Endothelial cell of coronary artery (primary cell): ENCODE measurements at places on chromosomes 16 and 17. TPM values are rescaled to one million over a fixed set of nuclear protein-coding genes. Genes with fewer than 3 reads are reported as not detected.

The ULK2 gene
- total RNA-seq = 17.0 and 22.8 TPM in 2 replicates

The IKZF3 gene
- not detected in 2 replicates for total RNA-seq

The KIF1C gene
- total RNA-seq = 132 and 141 TPM in 2 replicates

The HNF1B gene
- not detected in 2 replicates for total RNA-seq

The TPSD1 gene
- not detected in 2 replicates for total RNA-seq

The GPR179 gene
- total RNA-seq = not detected in 2 replicates

The SPNS3 gene
- 0.09 TPM in 2 replicates for total RNA-seq

The CDH1 gene
- total RNA-seq = not detected in 2 replicates

The NTN1 gene
- 0.09 TPM in 2 replicates for total RNA-seq

The DHX40 gene
- total RNA-seq = 53.2 and 54.0 TPM in 2 replicates

The ARL5C gene
- not detected in 2 replicates for total RNA-seq

The PYY gene
- not detected in 2 replicates for total RNA-seq

The UNK gene
- 9.3 and 14.5 TPM in 2 replicates for total RNA-seq

The ZNF594 gene
- 3.2 and 4.9 TPM in 2 replicates for total RNA-seq

The PRAC2 gene
- total RNA-seq = not detected in 2 replicates

The MSLN gene
- total RNA-seq = not detected in 2 replicates

The KRTAP2-4 gene
- not detected in 2 replicates for total RNA-seq

The KRT36 gene
- total RNA-seq = under 0.01 TPM in 1 of 2 replicates, not detected in the other

The TOX3 gene
- not detected in 2 replicates for total RNA-seq
